ENCODE measurements at places on chromosomes 1 and 21.

DNA sequence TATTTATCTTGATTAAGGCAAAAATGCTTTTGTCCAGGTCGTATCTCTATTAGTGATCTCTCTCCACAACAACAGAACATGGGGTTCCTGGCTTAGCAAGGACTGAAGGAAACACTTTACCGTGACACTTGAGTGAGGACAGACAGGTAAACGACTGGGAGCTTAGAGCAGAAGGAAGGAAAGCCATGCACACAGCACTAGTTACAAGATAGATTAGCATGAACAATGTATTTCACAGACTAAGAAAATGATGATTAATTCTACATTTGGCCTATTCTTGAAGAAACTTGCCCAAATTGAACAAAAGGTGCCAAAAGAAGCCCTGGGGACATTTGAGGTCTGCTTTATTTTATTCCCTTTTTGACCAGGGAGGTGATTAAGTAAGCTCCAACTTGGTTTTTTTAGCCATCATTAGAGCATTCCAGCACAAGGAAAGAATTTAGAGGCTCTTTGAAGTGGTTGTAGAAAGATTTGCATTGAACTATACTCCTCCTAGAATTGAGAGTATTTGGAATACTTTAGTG lies 248.5 kb downstream of the USP25 start:
- DNase-seq = no peak

- DNase-seq = no peak
Measured at GRCh38 chr1:169527001-169527400, 41.3 kb upstream of the SLC19A2 start.

GRCh38 chr1:1349256-1350012 lies at the start of gene DVL1:
Gene DVL1, minus strand, starts transcription at chr1:1349418. Its CDS starts 353 bp downstream, at chr1:1349065.
- DNase-seq = no peak

DNA sequence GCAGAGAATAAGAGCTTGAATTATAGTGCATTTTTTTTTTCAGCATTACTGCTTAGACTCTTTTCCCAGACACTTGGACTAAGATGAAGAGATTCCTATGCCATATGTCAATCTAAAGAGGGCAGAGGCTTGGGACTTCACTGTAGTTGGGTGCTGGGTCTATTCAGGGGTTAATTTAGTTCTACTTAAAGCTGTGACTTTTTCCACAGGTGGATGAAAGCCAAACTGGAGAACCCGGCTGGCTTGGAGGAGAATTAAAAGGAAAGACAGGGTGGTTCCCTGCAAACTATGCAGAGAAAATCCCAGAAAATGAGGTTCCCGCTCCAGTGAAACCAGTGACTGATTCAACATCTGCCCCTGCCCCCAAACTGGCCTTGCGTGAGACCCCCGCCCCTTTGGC lies 104.8 kb downstream of the ATP5PO start:
- DNase-seq = no peak

DNA sequence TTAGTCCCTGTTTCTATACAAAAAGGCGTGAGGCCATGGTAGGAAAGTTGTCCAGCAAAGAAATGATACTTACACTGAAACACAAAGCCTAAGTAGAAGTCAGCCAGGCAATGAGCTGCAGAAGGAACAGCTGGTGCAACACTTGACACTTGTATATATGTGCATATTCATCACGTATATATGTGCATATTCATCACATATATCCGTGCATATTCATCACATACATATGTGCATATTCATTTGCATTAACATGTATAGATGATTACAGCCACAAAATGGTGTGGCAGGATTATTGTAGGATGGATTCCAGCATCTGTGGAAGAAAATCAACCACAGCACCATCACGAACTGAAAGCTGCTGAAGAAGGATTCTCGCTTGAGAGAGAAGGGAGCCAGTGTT lies 189.0 kb upstream of the RGS18 start:
- no peak for DNase-seq

DNA sequence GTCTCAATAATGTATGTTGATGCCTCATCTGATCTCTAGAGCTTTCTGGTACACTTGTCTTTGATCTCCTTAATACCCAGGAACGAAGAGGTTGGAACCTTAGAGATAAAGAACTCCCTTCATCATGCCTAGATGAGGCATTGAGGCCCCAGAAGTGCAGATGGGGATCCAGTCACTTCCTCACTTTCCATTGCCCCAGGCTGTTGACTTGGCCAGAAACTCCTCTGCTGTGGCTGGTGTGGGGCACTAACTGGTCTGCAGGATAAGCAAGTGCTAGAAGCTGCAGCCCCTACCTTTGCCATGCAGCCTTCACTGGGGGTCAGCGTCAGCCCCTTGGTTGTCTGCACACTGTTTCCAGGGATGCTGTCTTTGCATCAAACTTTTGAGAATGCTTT lies 49.9 kb downstream of the STUM start:
- DNase-seq = no peak

DNA sequence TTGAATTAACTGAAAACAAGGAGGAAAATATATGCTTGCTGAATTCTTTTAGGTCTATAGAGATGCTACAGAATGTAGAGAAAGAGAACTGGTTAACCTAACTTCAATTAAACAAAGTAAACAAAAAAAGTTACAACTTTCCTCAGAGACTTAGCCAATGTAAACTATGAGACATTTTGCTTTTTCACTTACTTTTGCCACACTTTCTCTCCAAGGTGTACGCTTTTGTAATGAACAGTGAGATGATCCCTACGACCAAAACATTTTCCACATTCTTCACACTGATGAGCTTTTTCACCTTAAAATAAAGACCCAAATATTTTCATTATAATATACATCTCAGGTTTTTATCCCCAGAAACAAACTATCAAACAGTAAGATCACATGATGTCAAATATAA lies 28.3 kb upstream of the ASPM start:
- DNase-seq = no peak

- no peak for DNase-seq
Measured at GRCh38 chr1:200034761-200035396, 7.4 kb downstream of the NR5A2 start.

GRCh38 chr21:38377165-38378088 lies 120.6 kb downstream of the KCNJ15 start:
- DNase-seq = no peak

GRCh38 chr1:228837817-228838716 lies 102.8 kb downstream of the RHOU start:
- no peak for DNase-seq

GRCh38 chr1:4549930-4550329 lies 104.5 kb upstream of the AJAP1 start:
- DNase-seq = no peak

DNA sequence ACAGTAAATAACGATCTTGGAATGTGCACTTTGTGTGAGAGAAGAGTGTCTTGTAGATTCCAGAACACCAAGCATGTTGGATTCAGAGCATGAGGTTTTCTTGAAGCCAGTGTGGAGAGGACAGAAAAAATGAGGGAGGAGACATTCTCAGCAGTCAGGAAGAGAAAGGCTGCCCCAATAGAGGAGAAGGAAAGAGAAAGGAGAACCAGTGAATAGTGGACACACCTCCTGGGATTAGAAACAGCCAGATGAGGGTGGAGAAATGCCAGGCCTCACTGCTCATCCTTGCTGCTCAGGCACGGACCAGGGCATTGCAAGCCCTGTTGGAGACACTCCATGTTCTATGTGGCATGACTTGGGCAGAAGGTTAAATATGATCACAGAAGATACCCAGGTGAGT lies 69.0 kb upstream of the KAZN start:
- DNase-seq = no peak

DNA sequence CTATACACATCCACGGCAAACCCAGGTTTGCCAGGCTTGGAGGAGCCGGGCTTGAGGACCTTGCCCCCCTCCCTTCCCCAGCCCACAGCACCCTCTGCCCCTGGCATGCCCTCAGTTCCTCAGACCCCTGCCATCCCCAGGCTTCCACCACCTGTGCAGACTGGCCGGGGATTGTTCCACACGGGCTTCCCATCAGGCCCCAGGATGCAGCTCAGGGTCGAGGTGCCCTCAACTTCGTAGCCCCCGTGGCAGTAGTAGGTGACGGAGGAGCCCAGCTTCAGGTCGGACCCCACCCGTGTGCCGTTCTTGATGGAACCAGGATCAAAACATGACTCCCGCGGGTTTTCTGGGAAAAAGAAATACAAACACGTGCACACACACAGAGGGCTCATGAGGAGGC lies 163.8 kb downstream of the ZSCAN20 start:
- no peak for DNase-seq

- no peak for DNase-seq
Measured at GRCh38 chr1:154886281-154887015, 16.4 kb upstream of the KCNN3 start.

DNA sequence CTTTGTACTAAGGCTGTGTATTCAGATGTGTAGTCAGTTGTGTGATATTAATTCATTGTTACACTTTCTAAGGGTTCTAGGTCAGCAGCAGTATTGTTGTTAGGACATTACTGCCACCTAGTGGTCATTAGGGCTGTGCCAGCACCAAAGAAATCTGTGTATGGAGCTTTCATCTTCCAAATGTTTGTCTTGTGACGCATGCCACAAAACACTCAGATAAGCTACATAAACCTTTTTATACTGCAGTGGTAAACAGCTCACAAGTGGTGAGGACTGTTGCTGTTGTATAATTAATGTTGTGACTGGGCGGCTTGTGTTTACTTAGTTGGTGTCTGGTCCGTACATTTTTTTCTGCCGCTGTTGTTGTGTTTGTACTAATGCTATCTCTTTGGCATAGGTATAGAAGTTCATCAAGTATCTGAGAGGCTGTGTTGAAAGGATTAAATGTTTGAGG lies 51.7 kb downstream of the S1PR1 start:
- DNase-seq = peak; percentile 16

DNA sequence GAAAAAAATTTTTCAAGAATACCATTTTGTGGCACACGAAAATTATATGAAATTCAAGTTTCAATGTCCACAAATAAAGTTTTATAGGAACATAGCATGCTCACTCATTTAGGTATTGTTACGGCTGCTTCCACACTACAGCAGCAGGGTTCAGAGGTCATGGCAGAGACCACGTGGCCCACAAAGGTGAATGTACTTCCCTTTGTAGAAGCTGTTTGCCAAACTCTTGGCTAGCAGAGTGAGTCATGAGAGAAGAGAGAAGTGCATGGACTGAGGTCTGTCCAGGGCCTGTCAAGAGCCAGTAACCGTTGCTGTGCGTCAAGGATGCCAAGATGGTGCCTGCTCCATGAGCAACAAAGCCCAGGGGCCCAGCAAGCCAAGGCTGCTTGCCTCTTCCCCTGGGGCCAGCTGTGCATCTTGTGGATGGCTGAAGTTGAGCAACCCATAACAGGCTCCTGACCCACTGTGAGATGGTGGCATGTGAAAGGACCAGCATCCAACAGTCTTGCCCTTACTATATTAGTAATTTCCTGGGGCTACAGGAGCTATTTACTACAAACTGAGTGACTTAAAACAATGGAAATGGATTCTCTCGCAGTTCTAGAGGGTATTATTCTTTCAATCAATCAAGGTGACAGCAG lies 64.8 kb upstream of the ATP5PO start:
- no peak for DNase-seq

GRCh38 chr1:64019818-64020217 lies 183.6 kb upstream of the UBE2U start:
- DNase-seq = no peak

- no peak for DNase-seq
Measured at GRCh38 chr1:210360852-210361477, 32.3 kb downstream of the HHAT start.

DNA sequence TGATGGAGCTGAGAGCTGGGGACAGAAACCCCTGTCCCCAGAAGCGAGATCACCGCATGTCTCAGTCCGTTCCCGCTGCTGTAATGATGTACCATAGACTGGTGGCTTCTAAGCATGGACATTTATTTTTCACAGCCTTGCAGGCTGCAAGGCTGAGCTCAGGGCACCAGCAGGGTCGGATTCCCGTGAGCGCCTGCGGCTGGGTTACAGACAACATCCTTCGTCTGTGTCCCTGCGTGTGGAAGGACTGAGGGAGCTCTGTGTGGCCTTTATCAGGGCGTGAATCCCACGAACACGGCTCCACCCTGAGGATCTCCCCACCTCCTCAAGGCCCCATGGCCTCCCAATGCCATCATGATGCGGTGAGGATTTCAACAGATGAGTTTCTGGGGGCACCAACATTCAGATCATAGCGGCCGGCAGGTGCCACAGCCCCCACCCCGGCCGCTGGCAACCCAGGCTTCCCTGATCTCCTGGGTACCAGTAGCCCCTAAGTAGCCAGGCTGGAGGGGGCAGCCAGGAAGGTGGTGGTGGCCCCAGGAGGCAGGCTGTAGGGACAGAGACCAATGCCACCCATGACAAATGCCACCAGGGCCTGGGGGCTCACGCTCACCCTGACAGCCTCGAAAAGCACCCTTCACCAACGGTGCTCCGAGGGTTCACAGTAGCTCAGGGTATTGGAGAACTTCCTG lies 104.4 kb downstream of the CRYAA start:
- DNase-seq = no peak

DNA sequence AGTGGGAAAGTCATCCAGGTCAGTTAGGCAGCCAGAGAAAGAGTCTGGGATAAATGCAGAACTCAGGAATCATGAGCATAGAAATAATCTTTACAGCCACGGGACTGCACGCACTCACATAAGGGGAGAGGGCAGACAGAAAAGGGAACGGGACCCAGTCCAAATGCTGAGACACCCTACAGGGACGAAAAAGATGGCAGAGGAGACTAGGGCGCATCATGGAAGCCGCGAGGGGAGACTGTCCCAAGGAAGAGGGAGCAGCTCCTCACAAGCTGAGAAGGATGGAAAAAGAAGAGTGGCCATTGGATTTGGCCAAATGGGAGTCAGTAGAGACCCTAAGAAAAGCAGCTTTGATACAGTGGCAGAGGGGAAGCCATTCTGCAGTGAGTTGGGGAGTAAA lies 102.9 kb upstream of the TLR5 start:
- no peak for DNase-seq

- DNase-seq = no peak
Measured at GRCh38 chr21:27291006-27291405, 324.1 kb upstream of the ADAMTS5 start.

GRCh38 chr1:232355162-232356006 lies 274.5 kb downstream of the SIPA1L2 start:
- no peak for DNase-seq

DNA sequence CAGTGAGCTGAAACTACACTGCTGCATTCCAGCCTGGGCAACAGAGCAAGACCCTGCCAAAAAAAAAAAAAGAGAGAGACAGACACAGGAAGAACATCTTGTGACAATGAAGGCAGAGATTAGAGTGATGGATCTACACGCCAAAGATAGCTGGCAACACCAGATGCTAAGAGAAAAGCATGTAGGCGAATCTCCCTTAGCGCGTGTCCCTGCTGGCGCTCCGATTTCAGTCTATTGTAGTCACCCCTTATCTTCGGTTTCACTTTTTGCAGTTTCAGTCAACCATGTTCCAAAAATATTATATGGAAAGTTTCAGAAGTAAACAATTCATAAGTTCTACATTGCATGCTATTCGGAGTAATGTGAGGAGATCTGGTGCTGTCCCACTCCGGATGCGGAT lies 11.6 kb upstream of the BRDT start:
- DNase-seq = no peak
